Skin of body (tissue), 3 donors: ENCODE measurements at places on chromosomes 12 and 14. TPM values are rescaled to one million over a fixed set of nuclear protein-coding genes. Genes with fewer than 3 reads are reported as not detected.

Gene MYO1H
- 2.4 TPM for total RNA-seq

Gene EPYC
- total RNA-seq = 0.20 TPM

Gene NEMP1
- total RNA-seq = 12.5 TPM

DNA sequence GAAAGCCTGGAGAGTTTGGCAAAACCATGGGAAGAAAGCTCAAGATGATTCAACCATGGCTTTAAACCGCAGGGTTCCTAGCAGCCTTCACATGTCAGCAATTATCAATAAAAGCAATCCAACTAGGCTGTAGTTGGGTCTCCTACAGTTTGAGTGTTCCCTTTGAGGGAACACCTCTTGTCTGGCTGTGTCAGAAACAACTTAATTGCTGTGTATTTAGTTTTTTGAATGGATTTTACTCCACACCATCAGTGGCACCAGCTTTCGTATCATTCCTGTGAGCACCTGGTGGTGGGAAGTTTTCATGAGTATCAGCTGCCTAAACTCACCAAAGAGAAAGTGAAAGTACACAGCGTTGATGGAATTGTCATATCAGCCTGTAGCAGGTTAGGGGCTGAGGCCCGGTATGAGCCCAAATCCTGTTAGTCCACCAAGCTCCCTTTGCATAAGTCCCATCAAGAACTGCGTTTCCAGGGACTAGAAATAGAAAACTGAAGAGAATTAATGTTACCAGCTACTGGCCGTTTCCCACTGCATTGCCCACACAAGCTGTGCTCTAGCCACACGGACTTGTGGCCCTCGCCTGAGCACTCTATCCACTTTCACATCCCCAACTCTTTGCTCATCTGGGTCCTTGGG is 10.9 kb upstream of the IL26 start:
- no peak for DNase-seq

DNA sequence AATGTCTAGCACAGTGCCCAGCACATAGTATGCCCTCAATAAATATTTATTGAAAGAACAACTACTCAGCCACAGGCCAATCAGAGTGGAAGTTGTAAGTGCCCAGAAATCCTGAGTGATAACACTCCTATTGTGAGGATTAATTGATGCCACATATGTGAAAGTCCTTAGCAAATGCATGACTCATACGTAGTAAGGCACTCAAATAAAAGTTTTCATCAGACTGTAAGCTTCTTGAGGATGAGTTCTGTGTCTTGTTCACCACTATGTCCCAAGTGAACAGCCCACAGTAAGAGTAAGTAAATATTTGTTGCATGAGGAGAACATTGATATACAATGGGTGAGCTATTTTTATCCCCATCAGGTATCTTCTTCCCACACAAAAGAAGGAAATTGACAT is 24.7 kb upstream of the ANO6 start:
- DNase-seq = no peak
